ENCODE measurements at places on chromosomes 4 and X.

DNA sequence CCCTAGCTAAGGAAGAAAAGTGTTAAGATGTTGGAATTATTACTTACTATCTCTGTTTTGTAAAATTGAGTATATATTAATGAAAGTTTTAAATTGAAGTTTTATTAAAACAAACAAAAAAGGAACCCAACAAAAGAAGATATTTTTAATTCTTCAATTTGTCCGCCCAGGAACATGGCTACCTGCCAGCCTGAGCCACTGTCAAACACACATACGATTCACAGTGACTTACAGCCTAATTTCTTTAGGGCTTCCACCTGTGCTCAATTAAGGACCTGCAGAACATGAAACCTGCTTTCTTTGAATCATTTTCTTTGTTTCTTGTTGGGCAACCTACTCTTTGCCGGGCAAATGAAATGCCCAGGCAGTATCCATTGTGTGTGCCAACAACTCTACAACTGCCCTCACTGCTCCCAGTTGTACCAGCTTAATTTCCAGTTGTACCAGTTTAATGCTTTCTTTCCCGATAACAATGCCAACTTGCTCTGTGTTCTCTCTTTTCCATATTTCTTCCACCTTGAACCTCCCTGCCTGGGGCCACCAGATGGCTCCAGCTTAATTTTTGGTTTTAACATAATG, 181.7 kb downstream of the GBA3 start:
- DNase-seq: no peak

DNA sequence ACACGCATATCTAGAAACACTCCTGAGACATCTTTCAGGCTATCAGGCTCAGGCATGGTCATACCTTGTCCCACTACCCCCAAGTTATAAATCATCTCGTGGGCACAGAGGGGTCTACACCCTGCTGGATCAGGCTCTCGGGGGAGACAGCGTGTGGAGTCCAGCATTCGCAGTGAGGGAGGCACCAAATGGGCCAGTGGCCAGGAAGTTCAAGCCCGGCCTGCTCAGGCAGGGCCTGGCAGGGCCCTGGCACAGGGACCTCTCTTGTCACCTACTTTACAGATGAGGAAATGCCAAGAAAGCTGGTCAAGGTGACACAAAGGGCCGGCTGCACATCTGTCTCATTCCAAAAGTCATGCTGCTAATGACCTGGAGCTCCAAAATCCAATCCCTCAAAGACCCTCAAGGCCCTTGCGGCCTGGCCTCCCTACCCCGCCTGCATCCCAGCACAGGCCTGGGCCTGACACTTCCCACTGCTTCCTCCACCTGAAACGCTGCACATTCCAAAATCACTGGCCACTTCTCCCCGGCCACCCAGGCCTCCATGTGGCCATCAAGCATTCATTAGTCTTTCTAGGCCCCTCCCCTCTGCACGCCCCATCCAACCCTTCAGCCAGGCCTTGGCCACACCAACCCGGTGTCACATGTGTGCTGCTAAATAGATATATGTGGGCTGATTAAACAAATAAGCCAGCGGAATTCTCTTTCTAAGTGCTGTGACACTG, 35.6 kb downstream of the ACOX3 start:
- DNase-seq: no peak

GRCh38 chr4:52576326-52576725, 82.8 kb downstream of the USP46 start:
- no peak for DNase-seq

GRCh38 chr4:144302704-144303536, 162.4 kb upstream of the GYPA start:
- DNase-seq: no peak

DNA sequence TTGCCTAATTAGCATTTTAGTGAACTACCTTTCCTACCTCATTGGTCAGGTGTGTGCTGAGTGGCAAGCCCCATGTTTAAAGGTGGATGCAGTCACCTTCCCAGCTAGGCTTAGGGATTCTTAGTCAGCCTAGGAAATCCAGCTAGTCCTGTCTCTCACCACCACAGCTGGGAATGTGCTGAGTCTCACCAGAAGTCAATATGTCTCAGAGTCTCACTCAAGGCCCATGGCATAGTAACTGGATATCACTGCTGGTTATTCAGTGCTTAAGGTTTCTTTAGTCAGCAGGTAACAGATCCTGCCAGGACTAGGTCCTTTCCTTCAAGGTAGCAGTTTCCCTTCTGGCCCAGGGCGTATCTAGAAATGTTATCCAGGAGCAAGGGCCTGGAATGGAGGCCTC, 136.5 kb downstream of the COX18 start:
- no peak for DNase-seq

DNA sequence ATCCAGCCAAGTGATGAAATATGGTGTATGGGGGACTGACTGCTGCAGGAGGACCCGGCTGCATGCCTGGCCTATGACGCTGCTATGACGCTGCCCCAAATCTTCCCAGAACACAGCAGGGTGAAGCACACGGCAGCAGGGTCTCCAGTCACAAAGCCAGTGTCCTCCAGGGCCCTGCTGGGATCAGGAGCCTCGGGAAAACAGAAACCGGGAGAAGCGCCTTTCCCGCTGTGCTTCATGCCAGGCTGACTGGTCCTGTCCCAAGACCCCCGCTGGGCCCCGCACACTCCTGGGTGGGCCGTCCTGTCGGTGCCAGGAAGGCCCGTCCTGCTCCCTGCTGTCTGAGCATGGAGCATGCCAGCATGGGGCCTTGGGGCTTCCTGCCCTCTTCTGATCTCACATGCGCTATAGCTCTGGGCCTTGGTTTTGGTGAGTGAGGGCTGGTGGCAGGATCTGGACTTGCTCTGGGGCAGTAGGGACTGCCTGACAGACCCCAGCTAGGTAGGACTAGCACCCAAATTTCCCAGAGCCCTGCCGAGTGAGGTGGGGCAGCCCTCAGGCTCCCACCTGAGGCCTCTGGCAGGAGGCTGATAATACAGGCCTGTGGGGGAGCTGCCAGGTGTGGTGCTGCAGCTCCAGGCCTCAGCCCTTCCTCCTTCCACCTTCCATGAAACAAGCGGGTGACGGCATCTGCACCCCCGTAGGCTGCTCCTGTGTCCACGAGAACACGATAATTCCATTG, 64.0 kb downstream of the ACOX3 start:
- DNase-seq: no peak

- no peak for DNase-seq
These were observed 16.3 kb downstream of the VSIG4 start for GRCh38 chrX:66023385-66024091.

DNA sequence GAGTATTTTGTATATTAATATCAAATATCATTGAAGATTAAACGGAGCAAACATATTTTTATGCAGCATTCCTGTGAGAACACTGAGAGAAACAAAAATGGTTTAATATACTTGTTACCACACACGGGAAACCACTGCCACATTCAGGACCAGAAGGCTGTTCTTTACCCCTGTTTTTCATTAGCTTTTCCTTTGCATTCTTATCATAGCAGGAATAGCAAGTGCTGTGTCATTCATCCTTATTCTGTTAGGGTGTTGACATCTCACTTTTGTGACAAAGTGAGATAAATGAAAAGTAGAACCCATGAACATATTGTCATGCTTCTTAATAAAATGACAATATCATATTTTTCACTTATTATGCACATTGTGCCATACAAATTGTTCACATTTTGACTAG, 212.4 kb upstream of the NDST4 start:
- no peak for DNase-seq

DNA sequence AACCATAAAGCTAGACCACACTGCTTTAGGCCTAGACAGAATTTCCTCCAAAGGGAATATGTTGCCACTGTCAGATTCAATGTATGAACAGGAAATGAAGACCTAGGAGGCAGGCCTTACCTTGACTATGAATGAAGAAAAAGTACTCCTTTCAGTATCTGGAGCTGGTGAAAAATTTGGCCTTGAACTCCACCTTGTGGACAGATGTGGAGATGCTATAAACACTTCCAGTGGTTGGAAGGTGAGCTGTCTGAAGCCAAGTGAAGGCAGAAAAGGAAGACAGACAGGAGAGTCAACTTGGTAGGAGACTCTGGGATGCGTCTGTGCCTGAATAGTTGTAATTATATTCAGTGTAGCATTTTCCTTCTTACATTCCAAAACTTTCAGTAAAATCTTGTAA, 17.2 kb downstream of the SPIN3 start:
- DNase-seq: peak; percentile 9

- DNase-seq: no peak
These were observed 2.3 kb upstream of the SASH3 start for GRCh38 chrX:129777218-129778030.

GRCh38 chr4:88196013-88196365, 37.5 kb upstream of the ABCG2 start:
- DNase-seq: peak; percentile 76

- DNase-seq: no peak
These were observed 96.1 kb upstream of the MTM1 start for GRCh38 chrX:150472306-150472705.

DNA sequence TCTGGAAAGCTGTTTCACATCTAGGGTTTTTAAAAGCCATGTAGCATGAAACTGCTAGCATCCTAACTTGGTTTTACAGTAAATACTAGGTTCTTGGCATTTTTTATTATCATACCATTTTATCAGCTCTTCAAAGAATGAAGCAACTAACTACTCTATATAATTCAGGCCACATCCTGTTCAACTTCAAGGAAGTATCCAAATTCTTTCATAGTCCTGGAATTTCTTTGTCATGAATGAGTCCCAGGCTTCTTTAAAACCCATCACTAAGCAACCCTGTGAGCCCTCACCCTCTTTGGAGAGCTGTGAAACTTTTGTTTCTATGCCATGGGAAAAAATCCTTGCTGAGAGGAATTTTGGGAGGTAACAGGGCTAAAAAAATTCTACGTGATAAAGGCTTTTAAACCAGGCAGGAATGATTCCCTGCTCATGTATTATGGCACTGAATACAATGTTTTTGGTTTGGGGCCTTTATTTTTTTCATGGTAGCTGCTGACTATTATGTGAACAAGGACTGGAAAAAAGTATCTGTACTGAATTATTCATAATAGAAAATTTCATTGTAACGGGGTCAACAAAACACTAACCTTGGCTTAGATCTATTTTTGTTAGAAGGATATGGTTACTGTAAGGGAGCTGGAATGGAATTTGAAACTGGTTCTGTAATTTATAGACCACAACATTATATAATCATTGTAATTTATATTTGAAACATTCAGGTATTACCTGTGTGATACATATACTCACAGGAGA, 164.9 kb downstream of the DCTD start:
- peak; percentile 23 for DNase-seq

- no peak for DNase-seq
These were observed 410.4 kb upstream of the TRAM1L1 start for GRCh38 chr4:117495802-117496201.

GRCh38 chr4:108010167-108010566, 20.5 kb downstream of the HADH start:
- no peak for DNase-seq

GRCh38 chr4:153126137-153126536, 78.1 kb upstream of the TRIM2 start:
- no peak for DNase-seq

DNA sequence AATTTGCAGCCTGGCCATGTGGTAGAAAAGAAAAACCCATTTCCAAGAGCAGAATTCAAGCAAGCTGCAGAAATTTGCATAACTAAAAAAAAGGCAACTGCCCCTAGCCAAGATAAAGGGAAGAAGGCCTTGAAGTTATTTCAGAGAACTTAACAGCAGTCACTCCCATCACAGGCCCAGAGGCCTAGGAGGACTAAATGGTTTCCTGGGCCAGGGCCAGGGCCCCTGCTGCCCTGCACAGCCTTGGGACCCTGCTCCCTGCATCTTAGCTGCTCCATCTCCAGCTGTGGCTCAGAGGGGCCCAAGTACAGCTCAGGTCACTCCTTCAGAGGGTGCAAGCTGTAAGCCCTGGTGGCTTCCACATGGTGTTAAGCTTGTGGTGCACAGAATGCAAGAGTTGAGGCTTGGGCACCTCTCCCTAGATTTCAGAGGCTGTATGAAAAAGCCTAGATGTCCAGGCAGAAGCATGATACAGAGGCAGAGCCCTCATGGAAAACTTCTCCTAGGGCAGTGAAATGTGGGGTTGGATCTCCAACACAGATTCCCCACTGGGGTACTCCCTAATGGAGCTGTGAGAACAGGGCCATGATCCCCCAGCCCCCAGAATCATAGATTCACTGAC, 6.7 kb upstream of the MID2 start:
- no peak for DNase-seq

DNA sequence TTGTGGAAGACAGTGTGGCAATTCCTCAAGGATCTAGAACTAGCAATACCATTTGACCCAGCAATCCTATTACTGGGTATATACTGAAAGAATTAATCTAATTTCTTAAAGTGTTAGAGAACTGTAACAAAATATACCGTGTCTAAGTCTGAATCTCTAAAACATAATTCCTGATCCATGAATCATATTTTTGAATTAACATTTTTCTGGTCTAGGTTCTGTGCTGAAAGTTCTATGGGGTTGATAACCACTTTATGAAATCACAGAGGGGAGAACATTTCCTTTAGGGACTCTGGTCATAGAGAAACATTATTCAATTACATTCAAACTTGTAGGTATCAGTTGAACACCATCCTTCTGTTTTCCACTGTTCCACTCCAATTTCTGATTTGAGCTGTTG, 91.9 kb upstream of the ETNPPL start:
- DNase-seq: no peak

- DNase-seq: no peak
These were observed 88.4 kb downstream of the PDE5A start for GRCh38 chr4:119540249-119540648.

DNA sequence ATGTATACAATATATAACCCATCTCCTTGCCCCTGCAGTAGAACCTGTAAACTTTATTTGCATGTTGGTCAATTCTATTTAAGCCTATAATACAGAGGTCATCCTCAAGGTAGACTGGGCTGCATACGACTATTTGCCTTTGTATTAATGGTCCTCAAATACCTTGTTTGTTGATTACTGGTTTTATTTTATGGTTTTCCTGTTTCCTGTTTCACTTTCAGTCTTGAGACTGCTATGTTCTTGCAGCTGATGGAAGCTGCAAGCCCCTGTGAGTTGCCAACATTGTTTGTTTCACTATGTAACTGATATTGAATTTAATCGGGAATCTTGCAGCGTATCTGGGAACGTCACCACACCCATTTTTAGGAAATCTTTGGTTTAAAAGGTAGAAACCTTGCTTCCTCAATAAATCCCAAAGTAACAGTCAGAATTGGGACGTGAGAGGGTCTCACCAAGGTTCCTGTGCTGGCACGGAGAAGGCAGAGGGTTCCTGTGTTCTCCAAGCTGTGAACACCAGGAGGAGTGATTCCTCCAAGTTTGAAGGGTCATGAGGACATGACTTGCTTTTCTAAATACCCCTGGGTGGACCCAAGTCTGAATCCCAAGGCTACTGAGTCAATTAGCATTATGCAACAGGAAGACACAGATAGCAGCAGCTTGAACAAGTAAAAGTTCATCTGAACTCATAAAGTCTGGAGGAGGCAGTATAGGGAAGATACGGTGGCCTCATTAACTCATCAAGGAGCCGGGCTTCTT, 110.6 kb upstream of the PNPLA4 start:
- no peak for DNase-seq

DNA sequence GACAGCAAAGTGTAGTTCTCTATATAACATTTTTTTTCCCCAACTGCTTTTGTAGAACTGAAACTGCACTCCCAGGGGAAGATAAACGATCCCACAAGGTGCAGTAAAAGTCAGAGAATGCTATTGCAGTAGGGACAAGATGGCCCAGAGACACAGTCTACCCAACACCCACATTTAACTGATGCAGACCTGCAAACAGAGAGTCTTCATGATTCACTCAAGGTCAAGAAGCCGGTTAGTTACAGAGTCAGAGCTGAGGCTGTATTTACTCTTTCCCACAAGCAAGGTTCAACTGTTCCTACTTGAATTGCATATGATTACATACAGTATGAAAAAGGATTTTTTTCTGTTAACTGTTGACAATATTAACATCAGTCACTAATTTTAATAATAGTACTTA, 654.6 kb downstream of the IL1RAPL1 start:
- DNase-seq: no peak
